ENCODE measurements at places on chromosomes 11 and 22.

- no peak for DNase-seq
Observed at GRCh38 chr11:110242746-110243145, 53.7 kb downstream of the RDX start.

DNA sequence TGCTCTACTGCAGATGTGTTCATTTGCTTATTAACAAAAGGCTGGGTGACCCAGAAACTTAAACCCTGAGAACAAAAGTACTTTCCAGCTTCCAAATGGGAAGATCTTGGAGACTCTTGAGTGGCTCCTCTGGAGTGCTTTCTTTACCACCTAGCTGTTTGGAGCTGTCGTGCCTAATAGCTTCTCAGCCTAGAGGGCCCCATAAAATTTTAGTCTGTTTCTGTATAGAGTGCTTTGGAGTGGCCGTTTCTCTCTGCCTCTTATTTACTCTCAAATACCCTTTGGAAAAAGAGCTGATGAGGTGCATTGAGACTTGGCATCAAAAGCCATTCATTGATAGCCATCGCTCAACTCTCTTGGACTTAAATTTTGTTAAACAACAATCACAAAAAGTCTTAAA is 50.7 kb downstream of the ZNRF3 start:
- no peak for DNase-seq

DNA sequence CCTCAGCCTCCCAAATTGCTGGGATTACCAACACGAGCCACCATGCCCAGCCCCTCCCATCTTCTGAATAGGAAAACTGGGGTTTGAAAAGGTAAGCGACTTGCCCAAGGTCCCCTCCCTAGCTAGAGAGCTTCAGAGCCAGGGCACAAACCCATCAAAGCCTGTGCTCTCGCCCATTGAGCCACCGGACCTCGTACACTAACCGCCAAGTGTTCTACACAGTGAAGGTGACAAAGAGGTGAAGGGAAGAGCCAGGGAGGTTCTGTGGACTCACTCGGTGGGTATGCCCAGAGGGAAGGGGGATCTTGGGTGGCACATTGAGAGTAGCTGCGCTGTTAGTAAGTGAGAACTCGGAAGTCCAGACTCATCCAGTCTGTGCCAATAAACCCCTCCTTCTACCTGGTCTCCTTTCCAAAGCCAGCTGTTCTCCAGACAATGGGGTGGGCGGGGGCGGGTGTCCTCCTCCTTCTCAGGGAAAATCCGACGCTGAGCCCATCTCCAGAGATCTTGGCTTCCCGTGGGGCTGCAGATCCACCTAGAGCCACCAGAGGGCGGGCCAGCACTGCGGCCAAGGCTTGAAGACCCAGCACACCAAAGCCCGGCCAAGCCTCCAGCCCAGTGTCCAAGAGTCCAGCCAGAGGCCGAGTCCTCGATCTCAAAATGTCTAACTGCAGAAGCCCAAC is 3.2 kb upstream of the RTN4RL2 start:
- DNase-seq, result peak; percentile 82

DNA sequence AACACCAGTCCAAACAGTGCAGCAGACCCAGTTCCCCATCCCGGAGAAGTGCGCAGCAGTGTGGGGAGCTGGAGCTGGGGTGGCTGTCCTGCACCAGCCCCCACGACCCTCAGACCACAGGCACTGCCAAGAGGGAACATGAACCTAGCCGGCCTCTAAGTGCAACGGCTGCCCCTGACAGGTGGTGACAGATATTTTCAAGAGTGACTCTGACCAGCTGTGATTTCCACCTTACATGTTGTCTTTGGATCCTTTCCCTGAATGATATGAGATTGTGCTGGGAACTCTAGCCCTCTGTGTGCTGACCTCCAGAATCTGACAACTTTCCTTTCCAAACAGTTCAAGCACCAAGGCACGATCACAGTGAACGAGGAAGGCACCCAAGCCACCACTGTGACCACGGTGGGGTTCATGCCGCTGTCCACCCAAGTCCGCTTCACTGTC is 12.6 kb downstream of the SERPIND1 start:
- DNase-seq, result no peak

GRCh38 chr11:134062265-134063123 is 6.4 kb upstream of the JAM3 start:
- no peak for DNase-seq

DNA sequence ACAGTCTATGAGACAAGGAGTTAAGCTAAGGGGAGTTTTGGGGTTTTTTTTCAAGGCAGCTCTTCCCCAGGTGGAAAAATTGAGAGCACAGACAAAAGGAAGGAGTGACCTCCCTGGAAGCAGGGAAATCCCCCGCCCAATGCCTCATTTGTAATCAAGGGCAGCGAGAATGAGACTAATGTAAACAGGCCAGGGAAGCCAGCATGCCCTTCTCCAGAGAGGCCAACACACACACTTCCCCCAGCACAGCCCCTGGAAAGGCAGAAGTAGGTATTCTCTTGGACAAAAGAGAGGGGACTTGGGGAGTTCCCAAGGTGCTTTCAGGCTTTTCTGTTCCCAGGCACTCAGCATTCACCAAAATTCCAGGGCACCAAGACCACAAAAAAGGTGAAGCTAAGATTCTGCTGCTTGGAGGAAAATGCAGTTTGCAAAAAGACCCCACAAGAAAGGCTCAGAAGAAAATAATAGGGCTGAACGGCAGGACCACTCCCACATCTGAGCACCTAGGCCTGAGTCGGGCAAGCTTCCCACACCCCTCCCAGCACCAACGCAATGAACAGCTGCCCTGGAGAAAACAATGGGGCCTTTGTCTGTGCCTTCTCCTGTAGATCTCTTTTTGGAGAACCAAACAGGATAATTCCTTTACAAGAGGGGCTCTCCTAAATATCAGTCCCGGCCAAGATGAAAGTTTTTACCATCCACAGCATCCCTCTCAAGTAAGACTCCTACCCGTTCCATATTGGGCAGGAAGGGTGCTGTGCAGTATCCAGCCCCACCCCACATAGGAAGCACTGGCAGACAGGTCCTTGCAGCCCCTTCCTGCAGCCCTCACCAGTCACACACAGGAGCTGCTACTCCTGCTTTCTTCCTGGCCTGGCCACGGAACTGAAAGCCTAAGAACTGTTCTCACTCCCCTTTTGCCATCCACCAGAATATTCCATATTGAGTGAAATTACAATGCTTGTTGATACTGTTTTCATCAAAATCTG is 70.7 kb upstream of the AKIP1 start:
- no peak for DNase-seq

- DNase-seq, result no peak
Observed at GRCh38 chr11:64896448-64897022, 18.1 kb upstream of the EHD1 start.

GRCh38 chr22:32478994-32479393 is 4.4 kb downstream of the FBXO7 start:
- no peak for DNase-seq

DNA sequence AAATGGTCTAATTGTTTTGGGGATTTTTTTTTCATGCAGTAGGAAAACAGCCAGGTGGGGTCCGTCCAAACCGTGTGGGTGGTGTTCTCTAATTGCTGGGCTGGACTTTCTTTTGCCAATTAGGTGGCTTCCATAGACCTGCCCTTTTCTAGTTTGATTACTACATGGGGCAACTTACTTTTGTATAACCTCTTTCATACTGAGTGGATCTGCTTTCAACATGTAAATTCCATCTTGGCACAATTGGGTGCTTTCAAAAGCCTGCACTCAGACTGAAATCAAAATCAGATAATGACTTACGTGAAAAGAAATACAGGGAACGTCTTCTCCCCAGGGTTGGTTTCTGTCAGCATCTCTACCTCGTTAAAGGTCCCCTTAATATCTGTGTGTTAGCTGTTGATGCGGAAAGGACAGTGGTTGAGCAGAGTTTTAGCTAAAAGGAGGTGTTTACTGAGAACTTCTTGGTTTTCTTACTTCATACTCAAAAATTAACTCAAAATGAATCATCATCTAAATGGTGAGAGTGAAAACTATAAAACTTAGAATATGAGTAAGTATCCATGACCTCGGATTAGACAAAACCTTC is 72.1 kb downstream of the BARX2 start:
- DNase-seq, result no peak

- DNase-seq, result no peak
Observed at GRCh38 chr22:48743601-48744282, 1083.9 kb downstream of the BRD1 start.

GRCh38 chr11:30147293-30147692 is 83.5 kb upstream of the FSHB start:
- no peak for DNase-seq

- DNase-seq, result no peak
Observed at GRCh38 chr11:95675585-95675984, 114.0 kb downstream of the FAM76B start.

DNA sequence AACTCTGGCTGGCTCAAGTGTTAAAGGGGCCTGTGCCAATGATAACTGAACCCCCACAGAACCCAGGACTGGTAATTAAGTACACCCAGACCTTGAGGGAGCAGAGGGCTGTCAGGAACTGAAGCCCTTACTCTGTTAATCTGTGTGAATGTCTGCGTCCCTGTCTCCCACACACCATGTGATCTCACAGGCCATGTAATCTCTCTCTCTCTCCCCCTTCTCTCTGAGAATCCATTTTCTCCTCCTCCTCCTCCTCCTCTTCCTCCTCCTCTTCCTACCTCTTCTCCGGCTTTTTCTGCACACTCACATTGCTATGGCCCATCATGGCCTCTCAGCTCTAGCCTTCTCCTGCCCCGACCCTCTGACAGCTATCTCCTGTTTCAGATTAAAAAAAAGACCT is 14.6 kb upstream of the IRAG1 start:
- no peak for DNase-seq

DNA sequence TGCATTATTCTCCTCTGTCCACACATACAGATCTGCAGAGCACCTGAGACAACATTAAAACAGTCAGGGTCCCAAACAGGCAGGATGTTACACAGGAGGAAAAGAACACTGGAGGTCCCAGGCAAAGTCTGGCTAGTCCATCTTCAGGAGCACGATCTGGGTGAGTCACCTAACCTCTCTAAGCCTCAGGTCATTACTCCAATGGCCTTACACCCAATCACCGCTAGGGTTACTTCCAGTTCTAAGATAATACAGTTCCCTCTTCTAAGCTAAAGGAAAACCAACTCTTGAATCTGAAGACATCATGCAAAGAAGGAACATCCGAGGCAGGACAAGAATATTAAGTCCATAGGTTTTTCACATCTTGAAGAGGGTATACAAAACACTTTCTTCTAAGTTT is 24.5 kb downstream of the ASCC2 start:
- no peak for DNase-seq

DNA sequence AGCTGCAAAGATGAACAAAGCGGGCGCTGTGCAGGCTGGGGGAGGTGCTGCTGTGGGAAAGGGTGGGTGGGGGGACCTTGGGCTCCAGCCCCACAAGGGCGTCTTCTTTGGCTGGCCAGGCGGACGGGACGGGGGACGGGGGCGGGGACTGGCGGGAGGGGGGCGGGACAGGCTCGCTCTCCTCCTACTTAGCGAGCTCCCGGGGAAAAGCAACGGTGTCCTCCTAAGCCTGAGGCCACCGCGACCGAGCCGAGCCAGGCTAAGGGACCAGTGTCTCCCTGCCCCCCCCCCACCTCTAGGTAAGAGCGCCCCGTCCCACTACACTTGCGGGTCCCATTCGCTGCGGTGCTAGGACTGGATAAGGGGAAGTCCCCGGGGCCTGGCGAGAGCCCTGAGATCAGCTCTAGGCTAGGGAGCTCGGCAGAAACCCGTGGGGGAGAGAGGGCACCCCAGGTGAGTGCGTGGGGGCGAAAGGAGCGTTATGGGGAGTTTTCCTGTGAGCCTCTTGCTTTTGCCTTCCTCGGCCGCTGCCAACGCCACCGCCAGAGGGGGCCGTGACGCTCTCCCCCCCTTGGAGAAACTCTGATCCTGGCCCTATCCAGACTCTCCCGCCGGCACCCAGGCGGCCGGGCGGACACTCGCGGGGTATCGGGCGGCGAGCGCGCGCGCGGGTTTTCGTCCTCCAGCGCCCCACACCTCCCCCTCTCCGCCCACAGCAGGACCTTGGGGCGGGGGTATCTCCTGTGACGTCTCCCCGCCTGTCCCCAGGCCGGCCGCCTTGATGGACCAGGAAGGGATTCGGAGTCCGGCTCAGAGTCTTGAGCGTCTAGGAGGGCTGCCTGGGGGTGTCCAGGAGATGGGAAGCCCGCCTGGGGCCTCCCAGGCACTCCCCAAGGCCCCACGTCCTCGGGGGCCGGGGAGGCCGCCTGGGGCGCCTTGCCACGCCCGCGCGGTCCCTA is at the start of gene PHLDB1:
TSS of gene PHLDB1 (plus strand) at position 215 of the 959 bp plus-strand sequence. CDS start 6,222 bp downstream, outside the sequence.
- peak; percentile 62 for DNase-seq

DNA sequence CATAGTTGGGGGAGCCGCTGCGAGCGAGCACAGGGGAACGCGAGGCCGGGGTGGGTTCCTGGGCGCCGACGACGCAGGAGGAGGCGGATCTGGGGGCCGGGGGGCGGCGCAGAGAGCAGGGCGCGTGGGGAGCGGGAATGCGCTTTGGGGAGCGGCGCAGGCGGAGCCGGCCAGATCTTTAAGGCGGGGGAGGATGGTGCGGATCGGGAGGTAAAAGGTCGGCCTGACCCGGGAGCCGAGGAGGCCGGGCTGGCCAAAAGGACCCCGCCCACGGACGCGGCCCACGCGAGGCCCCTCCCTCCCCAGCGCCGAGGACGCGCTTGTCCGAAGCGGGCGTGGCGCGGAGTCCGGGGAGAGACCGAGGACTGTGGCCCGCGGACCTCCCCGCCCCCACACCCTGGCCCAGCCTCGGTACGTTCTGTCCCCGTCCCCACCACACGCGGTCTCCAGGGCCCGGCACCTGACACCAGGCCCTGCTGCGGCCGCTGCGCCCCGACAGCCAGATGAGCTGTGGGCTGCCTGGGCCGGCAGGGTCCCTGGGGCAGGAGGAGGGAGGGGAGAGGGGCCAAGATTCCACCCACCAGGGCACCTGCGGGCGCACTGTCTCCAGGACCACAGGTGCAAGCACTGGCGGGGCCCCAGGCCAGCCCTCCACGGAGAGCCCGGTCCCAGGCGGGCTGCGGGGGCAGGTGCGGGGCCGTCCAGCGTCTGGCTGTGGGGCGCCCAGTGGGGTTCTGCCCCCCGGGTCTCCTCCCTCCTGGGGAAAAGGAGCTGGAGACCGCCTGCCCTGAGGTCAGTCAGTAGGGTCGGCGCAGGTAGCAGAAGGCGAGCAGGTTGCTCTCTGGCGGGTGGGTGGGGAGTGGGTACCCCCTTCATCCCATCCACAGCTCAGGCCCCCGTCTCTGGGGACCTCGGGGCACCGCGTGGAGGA is 10.9 kb downstream of the PIM3 start:
- DNase-seq, result peak; percentile 66

DNA sequence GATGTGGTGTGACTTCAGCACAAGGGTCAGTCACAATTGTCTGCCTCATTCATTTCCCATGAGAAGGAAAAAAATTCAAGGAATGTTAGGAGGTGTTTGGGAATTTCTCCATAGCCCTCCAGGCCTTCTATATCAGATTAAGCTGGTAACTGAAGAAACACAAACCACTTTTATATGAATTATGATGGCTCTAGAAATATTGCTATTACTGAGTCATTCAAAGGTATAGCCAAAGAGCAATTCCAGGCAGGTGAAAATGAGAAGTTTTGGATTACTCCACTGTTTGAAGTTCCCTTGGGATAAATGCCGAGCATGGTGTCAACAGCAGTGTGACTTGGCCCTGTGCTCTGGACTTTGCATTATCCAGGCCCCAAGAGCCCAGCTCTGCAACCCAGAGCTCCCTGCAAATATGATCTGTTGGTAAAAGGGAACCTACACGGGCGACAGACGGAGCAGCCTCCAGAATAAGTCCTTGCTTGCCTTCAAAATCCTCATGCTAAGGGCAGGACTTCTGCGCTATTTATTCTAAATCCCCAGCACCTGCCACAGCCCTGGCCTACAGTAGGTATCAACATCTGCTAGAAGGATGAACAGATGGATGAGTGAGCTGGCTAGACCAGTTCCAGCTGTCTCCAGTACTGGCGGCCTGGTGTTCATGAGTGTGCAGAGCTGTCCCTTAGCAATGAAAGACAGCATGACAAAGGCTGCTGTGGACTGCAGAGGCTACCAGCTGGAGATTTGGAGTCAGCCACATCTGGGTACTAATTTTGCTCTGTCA is 67.5 kb upstream of the ZBED5 start:
- DNase-seq, result no peak

Measured in activated naive CD8-positive, alpha-beta T cell treated with anti-CD3 and anti-CD28 coated beads, Interleukin-2, amount 10 ng/mL, durations not matched to agents 7 days and 5 days (primary cell).